Uterine smooth muscle cell (primary cell): ENCODE measurements at places on chromosomes 1 and 21. TPM values are rescaled to one million over a fixed set of nuclear protein-coding genes. Genes with fewer than 3 reads are reported as not detected.

Gene SELL
- under 0.01 and 0.12 TPM in 2 replicates for total RNA-seq

Gene OR2L8
- total RNA-seq = 0.25 TPM in 1 of 2 replicates, not detected in the other

Gene ATXN7L2
- total RNA-seq = 1.9 and 2.1 TPM in 2 replicates

Gene FMO5
- total RNA-seq = 0.75 and 0.77 TPM in 2 replicates

Gene AMY2A
- not detected in 2 replicates for total RNA-seq

Gene LRRC3
- 0.33 and 0.37 TPM in 2 replicates for total RNA-seq

Gene TEX38
- not detected in 2 replicates for total RNA-seq

Gene EPHB2
- total RNA-seq = 5.2 and 13.0 TPM in 2 replicates

Gene GPR25
- total RNA-seq = not detected in 2 replicates

Gene SPRR5
- not detected in 2 replicates for total RNA-seq

Gene SH3BP5L
- 38.9 and 48.5 TPM in 2 replicates for total RNA-seq

Gene BRINP2
- 0.12 and 0.22 TPM in 2 replicates for total RNA-seq

Gene RNU1-3
- total RNA-seq = under 0.01 and 2,224 TPM in 2 replicates

Gene HEYL
- 0.12 TPM in 1 of 2 replicates, not detected in the other for total RNA-seq

Gene WNT4
- total RNA-seq = 0.11 and 0.50 TPM in 2 replicates

Gene TRIM67
- total RNA-seq = not detected in 2 replicates

Gene ADAMTS5
- total RNA-seq = 4.0 and 4.2 TPM in 2 replicates

Gene TMEM200B
- total RNA-seq = 21.0 and 22.8 TPM in 2 replicates

Gene ANGPTL3
- not detected in 2 replicates for total RNA-seq

Gene POU3F1
- not detected in 2 replicates for total RNA-seq

Gene KLHL17
- 6.9 and 11.8 TPM in 2 replicates for total RNA-seq

Gene KHDRBS1
- 59.7 and 76.0 TPM in 2 replicates for total RNA-seq

Gene GCLM
- total RNA-seq = 32.6 and 36.0 TPM in 2 replicates

Gene DTL
- 6.9 and 21.2 TPM in 2 replicates for total RNA-seq
